ENCODE measurements at places on chromosomes 6 and 20.
A peak's percentile ranks its signal among the peaks of the same experiment; 100 is the strongest.

- DNase-seq = no peak
These were observed 33.7 kb upstream of the FOXQ1 start for GRCh38 chr6:1278061-1278720.

DNA sequence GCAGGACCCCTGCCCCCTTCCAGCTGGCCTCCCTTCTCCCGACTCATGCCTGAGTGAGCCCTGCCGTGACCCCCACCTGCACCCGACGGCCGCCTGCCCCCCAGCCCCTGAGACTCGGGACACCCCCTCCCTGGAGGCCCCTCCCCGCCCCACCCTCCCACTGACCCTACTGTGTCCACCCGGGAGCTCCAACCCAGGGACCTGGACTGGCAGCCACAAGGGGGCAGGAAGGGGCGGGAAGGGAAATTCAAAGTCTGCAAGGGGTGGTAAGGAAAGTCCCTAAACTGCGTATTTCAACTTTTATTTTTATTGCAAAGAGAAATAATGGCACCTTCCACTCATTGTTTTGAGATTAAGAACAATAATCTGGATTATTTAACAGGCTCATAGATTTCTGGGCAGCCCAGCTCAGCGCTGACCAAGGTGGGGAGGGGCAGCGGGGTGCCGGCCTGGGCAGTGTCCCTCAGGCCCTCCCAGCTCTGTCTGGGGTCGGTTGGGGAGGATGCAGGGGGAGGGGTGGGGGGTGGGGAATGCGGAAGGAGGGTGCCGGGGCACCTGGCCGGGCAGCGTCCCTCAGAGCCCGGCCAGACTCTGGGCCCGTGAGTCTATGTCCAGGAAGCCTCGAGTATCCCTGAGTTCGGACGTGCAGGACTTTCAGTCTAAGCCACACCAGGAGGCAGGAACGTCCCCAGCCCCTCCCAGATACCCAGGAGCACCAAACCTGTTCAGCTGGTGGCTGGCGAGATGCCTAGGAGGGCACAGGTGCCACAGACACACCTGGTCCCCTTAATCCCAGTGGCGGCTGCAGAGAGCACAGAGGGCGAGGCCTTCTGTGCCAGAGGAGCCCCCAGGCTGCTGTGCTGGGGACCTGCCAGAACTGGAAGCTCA, 1.3 kb upstream of the PTK6 start:
- no peak for DNase-seq

DNA sequence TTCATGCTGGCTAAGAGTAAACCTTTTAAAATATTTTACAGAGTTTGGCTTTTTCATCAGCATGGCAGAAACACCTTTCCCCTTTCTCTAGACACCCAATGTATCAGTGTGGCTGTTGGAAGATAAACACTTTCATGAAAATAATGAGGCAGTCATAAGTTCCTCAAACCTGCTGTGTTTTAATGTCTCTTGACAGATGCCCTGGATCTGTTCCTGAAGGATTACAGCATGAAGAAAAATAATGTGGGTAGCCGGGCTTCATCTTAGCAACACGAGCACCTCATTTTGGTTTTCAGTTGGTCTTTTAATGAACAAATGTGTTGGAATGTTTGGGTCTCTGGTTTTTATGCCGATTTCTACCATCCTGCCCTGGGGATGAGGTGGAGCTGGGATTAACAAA, 45.5 kb upstream of the UNC93A start:
- DNase-seq = no peak

GRCh38 chr6:117498159-117498558, 15.7 kb downstream of the DCBLD1 start:
- no peak for DNase-seq

DNA sequence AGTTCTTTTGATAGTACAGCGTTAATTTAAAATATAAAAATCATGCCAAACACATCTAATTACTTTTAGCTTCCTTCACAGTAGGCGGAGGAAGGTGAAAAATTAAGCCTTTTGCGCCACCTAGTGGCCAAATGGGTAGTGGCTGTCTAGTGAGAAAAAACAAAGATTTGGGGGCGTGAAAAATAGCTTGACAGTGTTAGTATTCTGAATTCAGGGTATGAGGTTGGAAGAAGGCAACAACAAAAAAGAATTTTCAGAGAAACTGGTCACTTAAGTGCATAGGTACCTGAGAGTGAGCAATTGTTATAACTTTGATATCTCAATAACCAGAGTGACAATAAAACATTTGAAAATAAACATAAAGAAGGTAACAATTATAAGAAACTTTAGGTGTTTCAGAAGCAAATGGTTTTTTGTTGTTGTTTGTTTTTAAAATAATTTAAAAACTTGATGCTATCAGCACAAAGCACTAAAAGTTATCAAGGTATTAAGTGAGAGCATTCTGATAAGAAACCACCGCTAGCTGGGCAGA, 14.3 kb downstream of the PSMB9 start:
- DNase-seq = peak; percentile 27

DNA sequence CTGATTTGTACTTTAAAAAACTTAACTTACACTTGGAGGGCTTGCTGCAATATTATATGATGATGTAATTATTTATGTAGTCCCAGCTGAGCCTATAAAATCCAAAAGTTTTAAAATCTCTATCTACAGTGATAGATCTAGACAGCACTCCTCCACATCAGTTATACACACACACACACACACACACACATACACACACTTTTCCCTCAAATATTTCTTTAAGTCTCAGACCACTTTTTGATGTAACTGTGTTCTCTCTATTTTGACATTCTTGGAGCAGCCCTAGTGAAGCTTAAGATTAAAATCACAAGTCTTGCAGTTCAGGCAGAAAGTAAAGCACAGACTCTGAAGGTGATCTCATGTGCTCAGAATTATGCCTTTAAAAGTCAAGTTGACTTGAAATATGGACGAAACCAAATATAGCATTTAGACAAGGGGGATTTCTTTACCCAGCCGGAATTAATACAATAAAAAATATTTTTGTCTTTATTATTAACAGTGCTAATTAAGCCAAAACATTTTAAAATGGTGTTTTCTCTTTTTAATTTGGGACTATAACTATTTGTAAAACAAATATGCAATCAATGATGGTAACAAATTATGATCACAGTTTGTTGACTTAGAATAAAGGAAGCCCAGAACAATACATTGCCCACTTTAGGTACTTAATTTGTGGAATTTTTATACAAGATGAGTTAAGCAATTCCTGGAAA, 63.5 kb upstream of the TMEM30A start:
- no peak for DNase-seq

DNA sequence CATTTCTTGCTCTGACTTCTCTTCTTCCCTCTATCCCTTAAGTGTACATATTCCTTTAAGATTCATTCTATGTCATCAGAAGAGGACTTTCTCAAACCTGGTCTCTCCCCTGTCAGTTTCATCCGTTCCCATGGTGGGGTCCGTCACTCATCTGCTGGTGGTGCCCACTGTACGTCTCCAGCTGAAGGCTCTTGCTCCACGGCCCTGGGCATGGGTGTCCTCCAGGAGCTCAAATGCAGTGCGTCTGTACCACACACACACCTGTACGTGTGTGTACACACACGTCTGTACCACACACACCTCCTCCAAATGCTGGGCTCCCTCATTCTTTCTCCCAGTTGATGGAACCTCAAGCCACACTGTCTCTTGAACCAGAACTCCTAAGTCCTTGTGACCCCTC, 85.6 kb downstream of the CAP2 start:
- no peak for DNase-seq

DNA sequence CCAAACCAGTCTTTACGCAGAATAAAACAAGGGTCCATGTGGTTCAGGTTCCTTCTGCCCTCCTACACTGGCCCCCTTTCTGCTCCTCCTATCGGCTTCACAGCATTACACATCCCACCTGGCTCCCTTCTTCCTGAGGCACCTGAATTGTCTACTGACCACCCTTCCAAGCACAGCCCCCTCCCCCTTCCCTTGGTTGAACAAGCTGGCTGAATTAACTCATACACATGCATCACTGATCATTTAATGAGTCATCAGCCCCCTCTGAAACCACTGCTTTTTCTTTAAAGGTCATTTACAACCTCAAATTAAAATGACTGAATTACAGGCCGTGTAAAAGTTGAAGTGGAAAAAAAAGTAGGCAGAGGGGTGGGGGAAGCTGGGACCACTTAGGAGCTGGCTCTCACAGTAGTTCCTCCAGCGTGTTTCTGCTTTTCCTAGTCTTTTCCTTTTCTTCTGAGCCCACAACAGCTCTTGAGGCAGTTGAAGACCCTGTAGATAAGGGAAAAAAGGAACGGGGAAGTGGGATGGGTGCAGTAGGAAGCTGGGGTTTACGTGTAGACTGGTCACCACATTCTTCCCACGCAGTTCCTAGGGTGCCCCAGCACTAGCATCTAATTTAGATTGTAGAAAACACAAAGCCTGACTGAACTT, 67.6 kb downstream of the FYN start:
- DNase-seq = no peak

DNA sequence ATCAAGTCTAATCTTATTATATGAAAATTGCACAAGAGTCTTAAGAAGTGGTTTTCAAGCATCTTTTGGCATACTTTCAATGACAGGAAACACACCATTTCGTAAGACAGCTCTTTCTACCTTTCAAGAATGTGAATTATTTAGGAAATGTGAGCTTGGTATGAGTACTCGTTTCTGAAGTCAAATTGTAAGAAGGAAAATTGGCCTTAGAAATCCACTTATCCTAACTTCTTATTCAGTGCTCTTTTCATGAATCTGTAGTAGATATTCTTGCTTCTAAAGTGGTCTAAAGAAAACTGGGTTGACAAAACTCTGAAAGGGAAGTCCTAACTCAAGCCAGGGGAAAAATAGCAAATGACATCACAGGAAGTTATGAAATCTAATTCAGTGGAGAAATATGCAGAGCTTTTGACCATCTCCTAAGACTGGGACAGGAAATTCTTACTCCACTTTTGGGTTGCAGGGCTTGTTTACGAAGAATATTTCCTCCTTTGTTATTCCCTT, 38.5 kb upstream of the OGFRL1 start:
- DNase-seq = no peak

GRCh38 chr6:20217891-20218290, 5.6 kb upstream of the MBOAT1 start:
- no peak for DNase-seq

GRCh38 chr20:37529214-37529967, 1.7 kb upstream of the BLCAP start:
- no peak for DNase-seq

- DNase-seq = no peak
These were observed 13.1 kb upstream of the POPDC3 start for GRCh38 chr6:105192707-105193465.

DNA sequence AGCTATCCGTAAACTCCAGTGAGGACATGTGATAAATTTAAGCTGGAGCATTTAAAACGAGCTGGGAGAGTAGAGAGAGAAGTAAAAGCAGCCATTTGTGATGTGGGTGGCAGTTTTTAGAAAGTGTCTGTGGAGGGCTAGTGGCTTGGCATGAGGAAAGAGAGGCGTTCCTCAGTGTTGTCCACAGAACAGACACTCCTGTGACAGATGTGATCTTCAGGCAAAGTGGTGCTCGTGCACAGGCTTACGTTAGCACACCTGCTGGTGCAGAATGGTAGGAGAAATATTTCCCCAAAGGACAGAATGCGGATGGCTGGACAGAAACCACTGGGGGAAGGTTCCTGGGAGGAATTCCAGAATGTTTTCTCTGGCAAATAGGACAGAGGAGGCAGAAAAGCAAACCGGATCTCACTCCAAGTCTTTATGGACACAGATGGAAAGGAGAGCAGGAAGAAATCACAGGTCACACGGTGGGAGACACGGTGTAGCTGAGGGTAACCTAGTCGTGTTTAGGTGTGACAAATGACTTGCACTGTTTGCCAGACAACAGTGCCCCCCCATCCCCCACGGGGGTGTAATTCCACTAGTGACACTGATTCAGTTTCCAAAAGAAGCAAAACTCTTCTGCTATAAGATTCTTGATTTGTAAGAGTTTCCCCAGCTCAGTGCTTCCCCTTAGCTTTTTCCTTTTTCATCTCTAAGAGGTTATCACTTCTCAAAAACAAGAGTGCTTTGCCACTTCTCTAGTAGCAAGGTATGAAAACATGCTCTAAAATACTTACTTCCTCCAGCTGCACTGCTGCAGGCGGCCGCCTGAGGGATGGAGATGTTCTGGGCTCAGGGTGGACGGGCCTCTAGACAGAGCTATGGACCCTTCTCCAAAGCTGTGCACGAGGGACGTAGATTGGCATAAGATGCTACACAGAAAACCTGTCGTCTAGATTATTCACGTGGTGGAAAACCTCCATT, 293.2 kb downstream of the QKI start:
- no peak for DNase-seq

DNA sequence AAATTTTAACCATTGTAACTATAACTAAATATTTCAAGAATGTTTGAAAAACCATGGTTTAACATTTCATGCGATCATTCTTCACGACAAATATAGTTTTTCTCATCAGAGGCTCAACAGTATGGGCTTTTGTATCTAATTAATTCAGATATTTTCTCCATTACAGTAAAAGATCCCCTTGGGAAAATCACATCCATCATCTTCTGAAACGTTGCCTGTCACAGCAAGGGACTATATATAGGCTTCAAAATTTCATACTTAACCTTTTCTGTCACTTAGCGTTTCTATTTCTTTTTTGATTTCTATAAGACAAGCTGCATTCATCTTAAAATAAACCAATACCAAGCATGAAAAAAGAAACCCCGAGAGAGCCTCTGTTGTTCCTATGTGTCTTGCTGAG, 710.0 kb downstream of the PRKN start:
- no peak for DNase-seq

DNA sequence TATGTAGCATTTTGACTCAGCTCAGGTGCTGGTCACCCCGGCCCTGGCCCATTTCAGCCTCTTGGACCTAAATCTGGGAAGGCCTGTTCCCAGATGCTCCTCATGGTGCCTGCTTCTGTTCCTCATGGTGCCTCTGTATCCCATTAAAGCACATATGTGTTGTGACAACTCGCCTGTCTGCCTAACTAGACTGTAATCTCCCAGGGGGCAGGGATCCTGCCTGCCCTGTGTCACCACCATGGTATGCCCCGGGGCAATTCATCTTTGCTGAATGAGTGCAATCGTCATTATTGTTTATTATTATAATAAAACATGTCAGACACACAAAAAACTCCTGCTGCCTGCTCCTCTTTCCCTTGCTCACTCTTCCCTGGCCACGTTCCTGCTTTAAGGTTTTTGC, 62.0 kb downstream of the ZFP64 start:
- DNase-seq = no peak

DNA sequence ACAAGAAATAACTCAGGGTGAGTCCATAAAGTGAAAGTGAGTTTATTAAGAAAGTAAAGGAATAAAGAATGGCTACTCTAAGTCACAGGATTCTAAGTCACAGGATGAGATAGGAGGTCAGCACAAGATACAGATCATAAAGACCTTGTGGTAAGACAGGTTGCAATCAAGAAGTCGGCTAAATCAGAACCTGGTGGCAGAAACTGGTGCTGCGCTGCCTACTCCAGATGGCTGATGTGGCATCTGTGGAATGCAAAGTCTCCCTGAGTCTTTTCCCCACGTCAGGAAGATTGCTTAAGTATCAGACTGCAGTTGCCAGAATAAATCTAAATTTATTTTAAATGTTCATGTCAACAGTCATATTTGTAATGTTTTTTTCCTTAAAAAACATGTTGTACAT, 10.7 kb upstream of the KCNK15 start:
- no peak for DNase-seq

Measured in brain pericyte (primary cell).